ENCODE measurements at places on chromosomes 12 and 14.

DNA sequence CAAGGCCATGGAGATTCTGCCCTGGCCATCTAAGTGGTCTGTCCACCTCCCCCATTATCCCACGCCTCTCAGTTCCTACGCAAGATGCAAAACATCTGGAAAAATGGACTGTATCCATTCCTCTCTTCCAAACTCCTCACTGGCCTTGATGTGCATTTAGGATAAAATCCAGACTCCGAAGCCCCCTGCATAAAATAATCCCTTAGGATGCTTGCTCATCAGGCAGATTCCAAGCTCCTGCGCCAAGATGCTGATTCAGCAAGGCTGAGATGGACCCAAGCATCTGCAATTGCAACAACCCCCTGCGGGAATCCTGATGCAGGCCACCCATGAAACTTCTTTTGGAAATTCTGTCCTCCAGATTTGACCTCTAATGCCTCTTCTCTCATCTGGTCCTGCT is 81.6 kb downstream of the SPRING1 start:
- DNase-seq: peak; percentile 84

GRCh38 chr12:19779395-19780056 is 340.2 kb downstream of the AEBP2 start:
- DNase-seq: peak; percentile 26

- DNase-seq: no peak
These were observed 7.6 kb downstream of the PNP start for GRCh38 chr14:20476776-20477175.

DNA sequence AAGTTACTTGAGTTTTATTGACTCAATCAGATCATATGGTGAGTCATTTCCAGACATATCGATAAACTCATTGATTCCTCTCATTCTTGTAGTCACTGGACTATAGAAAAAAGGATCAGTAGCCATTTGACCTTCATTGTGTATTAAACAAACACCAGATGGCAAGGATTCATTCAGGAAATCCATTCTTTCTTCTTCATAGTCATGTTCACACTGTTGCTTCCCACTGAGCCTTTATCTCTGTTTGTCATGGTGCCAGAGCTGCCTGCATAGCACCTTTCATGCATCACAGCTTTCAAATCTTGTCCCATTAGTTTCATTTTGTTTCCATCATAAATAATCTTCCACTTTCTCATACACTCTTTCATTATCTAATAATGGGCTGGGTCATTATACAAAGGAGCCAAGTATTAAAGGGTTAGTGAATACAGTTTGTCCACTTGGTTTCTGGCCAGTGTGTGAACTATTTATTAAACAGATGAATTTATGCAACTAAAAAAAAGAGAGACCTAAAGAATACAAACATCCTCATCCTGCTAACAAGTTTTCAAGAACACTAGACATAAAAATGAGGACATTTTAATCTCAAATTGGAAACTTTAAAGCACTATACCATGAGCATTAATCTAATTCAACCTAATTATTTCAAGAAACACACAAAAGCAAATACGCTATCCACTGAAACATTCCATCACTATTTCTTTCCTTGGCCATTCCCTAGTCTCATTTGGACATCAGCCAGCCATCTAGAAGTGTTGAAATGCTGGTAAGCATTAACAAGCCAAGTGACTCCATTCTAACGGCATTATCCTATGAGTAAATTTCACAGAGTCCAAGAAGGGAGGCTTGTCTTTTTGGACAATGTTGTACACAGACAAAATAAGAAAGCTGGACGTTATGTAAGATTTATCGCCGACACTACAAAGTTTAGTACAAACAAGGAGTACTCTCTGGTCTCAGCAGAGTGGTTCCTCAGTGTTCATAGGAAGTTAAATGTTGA is 476.5 kb downstream of the FOXG1 start:
- DNase-seq: no peak

- DNase-seq: no peak
These were observed 61.5 kb downstream of the SLC6A12 start for GRCh38 chr12:152440-152839.

GRCh38 chr12:48388460-48388859 is 37.7 kb upstream of the ZNF641 start:
- DNase-seq: peak; percentile 11

- DNase-seq: no peak
These were observed 77.7 kb downstream of the PPP2R5C start for GRCh38 chr14:101839236-101839635.

DNA sequence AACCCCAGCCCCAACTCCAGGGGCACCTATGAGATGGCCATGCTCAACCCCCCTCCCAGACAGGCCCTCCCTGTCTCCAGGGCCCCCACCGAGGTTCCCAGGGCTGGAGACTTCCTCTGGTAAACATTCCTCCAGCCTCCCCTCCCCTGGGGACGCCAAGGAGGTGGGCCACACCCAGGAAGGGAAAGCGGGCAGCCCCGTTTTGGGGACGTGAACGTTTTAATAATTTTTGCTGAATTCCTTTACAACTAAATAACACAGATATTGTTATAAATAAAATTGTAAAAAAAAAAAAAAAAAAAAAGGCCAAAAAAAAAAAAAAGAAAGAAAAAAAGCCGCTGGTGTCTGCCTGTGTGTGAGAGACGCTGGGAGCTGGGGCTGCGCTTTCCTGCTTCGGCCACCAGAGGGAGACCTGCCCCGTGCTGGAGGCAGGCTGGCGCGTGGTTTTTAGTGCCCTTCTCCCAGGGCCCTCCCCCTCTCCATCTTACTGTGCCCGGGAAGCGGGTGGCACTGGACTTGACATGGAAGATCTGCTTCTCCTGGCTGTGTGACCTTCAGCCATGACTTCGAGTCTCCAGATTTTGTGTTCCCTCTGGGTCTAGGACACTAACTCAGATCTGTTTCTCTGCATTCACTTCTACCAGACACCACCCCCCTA is 3.4 kb upstream of the NXPH4 start:
- DNase-seq: peak; percentile 95

DNA sequence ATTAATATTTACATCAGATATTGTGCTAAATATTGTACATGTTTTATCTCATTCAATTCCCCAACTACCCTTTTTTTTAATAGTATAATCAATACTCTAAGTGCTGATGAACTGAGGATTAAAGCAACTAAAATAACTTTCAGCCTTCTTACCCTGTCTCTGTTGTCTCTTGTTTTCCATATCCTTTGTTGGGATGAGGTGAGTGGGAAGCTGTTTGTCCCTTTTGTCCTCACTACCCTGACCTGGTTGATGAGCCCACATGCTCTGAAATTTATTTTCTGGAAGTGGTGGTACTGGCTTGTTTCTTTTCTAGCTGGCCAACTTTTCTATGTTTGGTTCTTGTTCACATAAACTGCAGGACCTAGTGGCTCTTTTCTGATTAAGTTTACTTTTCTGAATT is 9.6 kb upstream of the ART4 start:
- DNase-seq: no peak

- no peak for DNase-seq
These were observed 88.3 kb upstream of the MED13L start for GRCh38 chr12:116365606-116366455.

GRCh38 chr14:105503935-105504692 is 13.1 kb downstream of the TEDC1 start:
- no peak for DNase-seq

- DNase-seq: peak; percentile 95
These were observed 529.6 kb upstream of the TBX3 start for GRCh38 chr12:115213538-115214016.

GRCh38 chr12:95790033-95790916 is at the start of gene NTN4:
NTN4 (minus strand) TSS chr12:95790764; CDS start chr12:95790309, 455 bp downstream.
- DNase-seq: peak; percentile 55

DNA sequence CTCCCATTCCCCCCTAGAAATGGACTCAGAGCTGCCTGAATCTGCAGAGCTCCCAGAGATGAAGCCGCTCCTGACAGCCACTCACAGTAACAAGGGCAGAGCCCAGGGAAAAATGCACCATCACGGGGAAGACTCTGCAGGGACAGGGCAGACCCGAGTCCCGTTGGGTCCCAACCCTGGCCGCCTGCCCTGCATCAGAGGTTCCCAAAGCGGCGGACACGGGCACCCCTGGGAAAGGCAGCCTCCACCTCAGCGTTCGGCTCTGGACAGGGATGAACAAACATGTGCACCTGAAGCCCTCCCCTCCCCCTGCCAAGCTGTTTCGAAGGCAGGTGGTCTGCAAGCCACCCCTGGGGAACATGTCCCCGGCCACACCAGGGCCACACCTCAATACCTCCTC is 320.4 kb downstream of the ADGRD1 start:
- no peak for DNase-seq

DNA sequence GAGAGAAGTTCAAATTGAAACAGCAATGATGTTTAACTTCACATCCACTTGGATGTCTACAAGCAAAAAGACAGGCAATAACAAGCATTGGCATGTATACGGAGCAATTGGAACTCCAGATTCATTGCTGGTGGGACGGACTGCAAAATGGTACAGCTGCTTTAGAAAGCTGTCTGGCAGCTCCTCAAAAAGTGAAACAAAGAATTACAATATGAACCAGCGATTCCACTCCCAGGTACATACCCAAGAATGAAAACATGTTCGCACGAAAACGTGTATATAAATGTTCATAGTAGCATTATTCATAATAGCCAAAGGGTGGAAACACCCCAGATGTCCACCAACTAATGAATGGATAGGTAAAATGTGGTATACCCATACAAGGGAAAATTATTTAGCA is 125.7 kb downstream of the HMGA2 start:
- peak; percentile 61 for DNase-seq

DNA sequence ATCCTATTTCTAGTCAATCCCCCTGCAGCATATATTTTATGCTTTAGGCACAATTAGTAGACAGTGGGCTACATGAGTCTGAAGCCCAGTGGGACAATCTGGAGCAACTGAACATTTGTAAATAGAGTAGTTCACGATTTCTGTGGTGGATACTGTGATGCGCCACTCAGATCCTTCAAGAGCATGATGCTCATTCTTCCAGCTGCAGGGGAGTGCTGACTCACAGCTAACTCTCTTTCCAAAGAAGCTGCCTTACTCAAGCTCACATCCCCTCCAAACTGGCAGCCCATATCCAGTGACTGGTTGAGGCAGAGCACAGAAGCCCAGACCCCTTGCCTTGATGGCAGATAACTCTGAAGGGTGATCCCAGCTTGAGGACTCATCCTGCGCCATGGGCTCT is 224.2 kb upstream of the EEA1 start:
- no peak for DNase-seq

DNA sequence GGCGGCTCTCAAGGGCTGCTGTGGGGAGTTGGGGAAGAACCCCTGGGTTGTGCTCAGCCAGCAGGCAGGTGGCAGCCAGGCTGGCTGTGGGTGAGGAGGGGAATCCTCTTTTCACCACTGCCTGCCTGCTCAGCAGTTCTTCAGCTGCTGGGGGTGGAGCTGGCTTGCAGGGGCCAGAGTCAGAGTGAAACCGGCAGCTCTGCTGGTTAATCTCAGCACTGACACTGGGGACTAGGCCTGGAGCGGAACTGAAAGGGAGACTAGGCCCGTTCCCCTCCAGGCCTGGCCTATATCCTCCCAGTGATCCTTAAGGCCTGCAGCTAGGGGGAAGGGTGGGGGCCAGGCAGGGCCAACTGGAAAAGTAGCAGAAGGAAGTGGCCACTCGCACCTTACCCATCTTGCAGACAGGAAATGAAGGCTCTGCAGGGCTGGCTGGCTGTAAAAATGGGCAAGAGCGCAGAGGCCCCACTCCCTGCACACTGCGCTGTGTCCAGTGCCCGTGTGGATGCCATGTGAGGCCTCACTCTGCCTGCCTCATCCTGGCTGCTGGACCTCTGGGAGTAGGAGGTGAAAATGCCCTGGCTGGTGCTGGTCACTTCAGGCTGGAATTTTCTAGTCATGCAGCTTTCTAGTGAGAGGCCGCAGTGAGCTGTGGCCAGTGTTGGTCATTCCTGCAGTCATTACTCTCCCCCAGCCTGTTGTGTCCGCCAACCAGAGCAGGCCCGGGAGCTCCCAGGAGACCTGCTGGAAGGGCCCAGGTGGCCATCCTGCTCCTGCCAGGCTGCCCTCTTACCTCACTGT is 39.4 kb downstream of the SH2B3 start:
- DNase-seq: peak; percentile 76

- DNase-seq: no peak
These were observed 117.1 kb upstream of the NCOR2 start for GRCh38 chr12:124684496-124684895.

DNA sequence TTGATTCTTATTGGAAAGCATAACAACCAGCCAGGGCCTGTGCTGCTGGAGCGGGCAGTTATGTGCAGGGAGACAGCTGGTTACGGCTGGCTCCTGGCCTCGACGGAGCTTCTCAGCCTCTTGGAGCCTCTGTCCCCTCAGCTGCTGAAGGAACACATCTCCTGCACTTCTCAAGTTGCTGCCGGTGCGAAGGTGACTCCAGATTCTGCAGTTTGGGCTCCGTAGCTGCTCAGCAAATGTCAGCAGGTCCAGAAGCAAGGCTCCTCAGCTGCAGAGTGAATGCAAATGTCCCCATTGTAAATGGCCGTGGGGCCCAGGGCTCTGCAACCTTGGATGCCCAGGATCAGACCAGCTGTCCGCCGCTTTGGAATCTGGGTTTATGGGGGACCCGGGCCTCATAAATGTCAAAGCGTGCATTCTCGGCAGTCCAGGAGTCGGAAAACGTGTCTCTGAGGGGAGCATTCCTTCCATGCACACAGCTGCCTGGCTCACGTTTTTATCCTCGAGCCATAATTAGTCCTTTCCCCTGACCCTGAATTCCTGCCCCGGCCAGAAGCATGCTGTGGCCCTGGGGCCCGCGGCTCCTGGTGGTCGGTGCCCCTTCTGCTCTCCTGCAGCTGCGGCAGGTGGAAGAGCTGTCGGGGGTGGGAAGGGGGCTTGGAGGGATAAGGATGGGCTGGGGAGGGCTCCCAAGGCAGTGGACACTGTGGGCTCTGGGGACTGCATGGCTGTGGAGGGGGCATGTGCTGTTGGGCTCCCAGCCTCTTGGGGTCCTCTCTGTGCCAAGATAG is 106.0 kb downstream of the KIF26A start:
- DNase-seq: peak; percentile 87

GRCh38 chr12:89817501-89818226 is 109.0 kb upstream of the ATP2B1 start:
- DNase-seq: no peak

- no peak for DNase-seq
These were observed 6.9 kb downstream of the VEZT start for GRCh38 chr12:95224202-95225170.

DNA sequence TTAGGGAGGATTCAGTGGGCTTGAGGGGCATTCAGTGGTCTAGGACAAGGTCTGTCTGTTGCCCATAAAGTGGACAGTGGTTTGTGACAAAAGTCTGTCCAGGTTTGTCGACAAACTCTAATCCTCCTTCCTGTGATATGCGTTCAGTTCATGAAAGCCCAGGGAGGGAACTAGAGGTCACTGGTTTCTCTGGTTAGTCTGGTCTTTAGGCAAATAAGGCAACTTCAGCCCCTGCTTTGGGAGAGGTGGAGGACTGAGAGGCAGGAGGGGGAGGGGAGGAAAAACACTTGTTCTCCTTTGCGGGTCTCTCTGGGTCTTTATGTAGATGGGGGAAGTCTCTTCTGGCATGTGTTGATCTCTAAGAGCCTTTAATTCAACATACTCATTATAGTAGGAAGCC is 235.1 kb upstream of the PWP1 start:
- no peak for DNase-seq

All from tongue (tissue), 3 donors.